ENCODE measurements at places on chromosomes 6 and 20.

DNA sequence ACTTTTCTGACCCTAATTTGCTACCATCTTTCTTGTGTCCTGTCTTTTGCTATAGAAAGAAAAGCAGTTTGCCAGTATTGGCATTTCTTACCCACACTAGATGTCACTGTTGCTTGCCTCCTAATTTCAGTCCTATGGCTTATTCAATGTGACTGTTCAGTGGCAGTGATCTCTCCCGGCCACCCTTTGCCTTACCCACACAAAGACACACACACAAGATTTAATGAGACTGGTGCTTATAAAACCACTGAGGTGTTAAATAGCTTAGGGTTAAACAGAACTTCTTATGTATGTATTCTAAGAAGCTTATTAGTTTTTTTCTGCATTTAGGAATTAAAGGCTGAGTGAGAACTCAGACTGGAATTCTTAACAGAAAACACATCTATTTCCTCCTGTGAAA is 233.6 kb upstream of the ASCC3 start:
- DNase-seq = no peak

DNA sequence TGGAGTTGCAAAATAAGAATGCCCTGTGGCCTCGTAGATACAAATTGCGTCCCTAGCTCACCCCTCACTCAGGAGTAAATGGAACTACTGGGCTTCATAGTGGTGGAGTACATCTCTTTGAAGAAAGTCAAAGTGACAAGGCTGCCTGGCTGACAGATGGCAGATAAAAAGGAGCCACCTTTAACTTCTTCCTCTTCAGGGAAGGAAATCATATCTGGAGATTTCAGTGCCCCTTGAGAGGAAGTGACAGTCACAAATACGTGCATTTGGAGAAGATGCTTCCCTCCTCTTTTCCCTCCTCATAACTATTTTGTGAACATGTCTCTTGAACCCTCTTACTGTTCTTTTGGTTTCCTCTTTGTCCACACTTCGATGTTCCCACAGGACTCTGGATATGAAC is 43.2 kb downstream of the PPP1R3G start:
- no peak for DNase-seq

GRCh38 chr6:90216072-90216977 is 80.3 kb downstream of the BACH2 start:
- DNase-seq = no peak

- DNase-seq = no peak
Measured at GRCh38 chr6:96576221-96576620, 13.3 kb downstream of the FHL5 start.

DNA sequence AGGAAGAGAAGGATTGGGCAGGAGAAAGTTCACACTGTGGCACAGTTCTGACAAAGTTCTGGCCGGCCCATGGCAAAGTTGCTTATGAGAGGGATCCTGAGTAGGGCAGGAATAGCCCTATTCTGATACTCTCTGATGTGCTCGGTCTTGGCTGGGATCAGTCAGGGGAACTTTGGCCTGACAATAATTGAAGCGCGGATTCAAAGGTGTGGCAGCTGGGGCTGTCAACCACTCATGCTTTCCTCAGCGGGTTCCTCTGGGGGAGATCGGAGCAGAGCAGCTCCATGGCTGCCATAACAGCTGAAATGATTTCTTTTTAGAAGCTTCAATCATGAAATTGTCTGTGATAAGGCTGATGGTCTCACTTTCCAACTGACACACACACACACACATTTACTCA is 714.1 kb downstream of the DHX35 start:
- DNase-seq = no peak

DNA sequence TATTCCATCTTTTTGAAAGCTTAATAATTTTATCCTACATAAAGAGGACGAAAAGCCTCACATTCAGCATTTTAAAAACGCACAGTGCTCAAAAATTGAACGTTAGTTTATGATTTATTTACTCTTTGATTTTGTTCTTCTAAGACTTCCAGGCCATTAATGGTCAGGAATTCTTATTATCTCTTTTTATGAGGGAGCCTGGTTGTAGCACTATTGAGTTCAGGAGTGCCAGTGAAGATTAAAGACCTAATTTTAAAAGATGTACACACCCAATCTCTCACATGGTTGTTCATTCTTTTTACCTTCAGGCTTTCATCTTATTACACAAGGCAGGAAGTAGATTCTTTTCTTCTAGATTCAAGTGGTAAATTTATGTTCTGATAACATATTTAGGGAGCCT is 68.6 kb downstream of the HDDC2 start:
- no peak for DNase-seq

DNA sequence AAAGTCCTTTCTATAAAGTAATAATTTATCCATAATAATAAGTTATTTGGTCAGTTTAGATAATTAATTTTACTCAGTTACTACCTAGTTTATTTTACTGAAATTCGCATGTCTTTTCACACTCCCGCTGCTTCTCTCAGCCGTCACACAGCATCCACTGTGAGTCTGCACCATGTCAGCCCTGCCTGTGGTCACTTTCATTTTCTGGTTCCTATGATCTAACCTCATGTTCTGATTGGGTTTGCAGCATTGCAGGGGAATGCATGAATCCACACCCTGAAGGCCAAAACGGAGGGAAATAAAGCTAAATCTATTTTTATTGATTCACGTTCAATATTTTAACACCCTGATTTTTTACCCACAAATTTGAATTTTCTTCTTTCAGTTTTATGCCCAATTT is 47.4 kb downstream of the PDE10A start:
- DNase-seq = peak; percentile 21

DNA sequence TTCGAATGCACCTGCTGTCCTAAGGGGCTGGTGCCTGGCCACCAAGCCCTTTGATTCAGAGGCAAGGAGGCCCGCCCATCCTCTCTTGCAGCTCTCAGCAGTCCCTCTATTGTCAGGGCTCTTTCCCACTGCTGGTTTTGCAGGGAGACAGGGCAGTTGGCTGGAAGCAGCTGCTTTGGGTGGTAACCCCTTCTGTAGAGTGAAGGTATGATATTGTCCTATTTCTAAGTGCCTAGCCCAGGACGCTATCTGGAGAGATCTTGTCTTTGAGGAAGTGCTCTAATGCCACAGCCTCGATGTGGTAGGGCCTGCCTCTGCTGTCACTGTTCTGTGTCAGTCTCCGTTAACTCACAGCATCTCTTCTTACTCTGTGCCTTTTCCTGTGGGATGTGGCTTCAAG is 5.6 kb downstream of the PLCG1 start:
- no peak for DNase-seq

DNA sequence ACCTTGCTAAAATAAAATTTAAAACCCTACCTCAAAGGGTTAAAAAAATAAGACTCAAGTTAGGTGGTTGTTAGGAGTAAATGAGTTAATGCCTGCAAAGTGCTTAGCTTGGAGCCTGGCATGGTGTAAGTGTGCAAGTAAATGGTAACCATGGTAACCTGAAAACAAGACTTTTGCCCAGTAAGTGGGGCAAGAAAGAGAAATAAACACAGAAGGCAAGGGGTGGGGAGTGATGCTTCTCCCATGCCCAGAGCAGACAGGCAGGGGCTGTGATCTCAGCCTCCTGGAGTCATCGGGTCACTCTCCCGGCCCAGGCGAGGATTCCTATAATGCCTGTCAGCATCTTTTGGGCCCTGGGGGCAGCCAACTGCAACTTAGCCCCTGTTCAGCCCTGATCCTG is 59.2 kb upstream of the SLC32A1 start:
- DNase-seq = no peak

- no peak for DNase-seq
Measured at GRCh38 chr6:40169878-40170277, 235.6 kb upstream of the MOCS1 start.

GRCh38 chr6:147023581-147023980 is 180.6 kb upstream of the STXBP5 start:
- no peak for DNase-seq

DNA sequence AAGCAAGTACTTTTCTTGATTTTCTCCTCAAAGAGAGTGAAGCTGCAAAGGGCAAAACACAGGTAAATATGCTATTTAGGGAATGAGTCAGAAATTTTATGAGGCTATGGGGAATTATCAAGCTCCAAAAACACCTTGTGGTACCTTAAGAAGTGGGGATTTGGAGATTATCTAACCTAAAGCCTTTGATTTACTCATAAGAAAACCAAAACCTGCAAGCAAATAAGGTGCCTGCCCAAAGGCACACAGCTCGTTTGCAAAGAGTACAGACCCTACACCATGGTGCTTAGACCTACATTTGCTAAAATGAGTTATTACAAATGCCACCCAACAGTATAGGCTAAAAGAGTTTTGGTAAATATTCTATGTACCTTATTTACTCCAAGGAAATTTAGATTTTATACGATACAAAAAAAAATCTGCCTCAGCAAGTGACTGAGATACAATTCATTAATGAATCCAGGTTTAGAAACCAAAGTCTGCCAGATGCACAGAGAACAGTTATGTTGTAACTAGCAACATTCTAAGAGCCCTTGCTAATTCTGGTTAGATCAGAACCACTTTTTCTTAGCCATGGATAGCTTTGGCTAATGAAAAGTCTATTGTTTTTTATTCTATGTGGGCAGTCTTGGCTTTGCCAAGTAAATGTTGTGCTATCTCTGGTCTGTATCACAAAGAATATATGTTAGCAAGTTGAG is 101.5 kb downstream of the KHDC1L start:
- no peak for DNase-seq

- DNase-seq = no peak
Measured at GRCh38 chr6:88650979-88651378, 312.4 kb downstream of the RNGTT start.

GRCh38 chr6:6314596-6314995 is 5.9 kb downstream of the F13A1 start:
- no peak for DNase-seq

DNA sequence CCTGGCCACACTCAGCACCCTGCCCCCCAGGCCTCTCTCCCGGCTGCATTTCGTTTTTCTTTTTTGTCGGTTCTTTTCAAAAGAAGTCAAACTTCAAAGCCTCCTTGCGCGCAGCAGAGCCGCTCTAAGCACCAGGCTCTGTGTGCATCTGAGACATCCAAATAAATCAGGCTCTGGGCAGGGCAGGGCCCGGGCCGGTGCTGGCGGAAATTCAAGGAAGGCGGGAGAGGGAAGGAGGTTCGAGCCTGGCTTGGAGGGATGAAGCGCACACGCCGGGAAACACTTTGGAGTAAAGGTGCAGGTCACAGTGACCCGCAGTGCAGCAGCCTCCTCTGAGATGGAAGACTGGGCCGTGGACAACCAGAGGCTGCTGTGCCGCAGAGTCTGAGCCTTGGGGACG is 5.8 kb downstream of the GATA5 start:
- no peak for DNase-seq

DNA sequence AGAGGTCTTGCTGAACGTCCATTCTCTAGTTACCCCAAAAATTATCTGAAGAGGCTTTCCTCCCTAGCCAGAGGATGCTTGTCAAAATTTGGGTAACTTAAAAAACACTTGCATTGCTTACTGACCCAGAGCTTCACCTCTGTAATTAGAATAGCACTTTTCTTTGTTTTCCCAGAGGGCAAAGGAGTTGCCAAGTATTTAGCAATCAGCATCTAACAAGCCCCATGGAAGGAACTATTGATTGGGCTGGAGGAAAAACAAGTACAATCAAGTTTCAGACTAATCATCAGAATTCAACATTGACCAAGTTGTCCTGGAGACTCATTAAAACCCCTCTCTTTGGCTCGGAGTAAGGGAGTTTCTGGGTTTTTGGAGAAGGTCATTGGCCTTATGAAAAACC is 226.4 kb downstream of the TBC1D7 start:
- DNase-seq = no peak

DNA sequence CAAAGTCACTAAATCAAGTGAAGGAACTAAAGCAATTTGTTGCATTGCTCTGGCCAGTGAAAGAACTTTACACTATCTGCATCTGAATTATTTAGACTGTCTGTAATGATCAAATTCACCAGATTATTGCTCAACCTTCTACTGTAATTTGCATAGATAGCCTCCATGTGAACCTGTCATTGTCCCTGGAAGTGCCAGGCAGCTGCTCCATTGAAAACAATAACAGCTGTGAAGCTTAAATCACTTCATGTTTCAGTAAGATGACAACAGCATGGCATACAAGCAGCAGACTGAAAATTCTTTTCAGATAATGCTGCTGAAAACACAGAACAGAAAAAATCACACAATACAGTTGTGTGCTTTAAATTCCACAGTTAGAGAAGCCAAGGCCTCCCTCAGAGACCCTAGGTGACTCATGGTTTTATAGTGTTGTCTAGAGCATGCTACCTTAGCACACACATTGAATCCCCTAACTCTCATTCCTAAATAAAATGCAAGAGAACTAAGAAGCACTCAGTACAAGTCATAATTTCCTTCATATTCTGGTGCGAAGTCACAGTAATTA is 248.9 kb downstream of the TPBG start:
- no peak for DNase-seq

- no peak for DNase-seq
Measured at GRCh38 chr6:11188161-11188915, 44.1 kb downstream of the NEDD9 start.

DNA sequence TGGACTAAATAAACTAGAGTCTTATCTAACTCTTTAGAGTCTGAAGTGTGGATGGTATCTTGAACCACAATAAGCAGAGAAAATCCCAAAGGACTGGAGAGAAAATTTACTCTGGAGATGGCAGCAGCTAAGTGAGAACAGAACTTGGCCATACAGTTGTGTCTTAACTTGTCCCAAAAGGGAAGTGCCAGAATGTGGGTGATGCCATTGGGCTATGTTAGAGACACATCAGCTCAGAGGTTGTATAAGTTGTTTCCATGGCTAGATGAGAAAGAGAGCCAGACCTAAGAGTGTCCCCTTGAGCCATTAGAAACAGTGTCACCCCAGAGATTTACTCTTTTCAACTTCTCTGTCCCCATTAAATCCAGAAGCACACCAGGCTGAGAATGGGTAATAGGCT is 36.2 kb downstream of the FOXO3 start:
- no peak for DNase-seq

DNA sequence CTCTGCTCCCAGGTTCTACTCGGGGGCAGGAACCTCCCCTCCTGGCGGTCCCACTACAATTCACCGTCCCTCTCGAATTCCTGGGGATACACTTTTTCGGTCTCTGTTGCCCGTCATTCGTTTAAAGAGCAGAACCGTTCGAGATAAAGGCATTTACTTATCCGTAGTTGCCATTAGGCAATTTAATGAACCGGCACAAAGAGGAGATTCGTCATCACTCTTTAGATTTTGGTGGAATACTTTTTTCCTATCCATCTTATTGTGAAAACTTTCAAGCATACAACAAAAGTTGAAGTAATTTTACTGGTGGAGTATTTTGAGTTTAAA is 1.2 kb upstream of the CD24 start:
- no peak for DNase-seq

- no peak for DNase-seq
Measured at GRCh38 chr6:75144386-75144785, 61.5 kb downstream of the COL12A1 start.

GRCh38 chr6:146879406-146880117 is 280.8 kb downstream of the ADGB start:
- DNase-seq = no peak

Data from amygdala (tissue), 56 donors.